MG63 (cell line): ENCODE measurements at places on chromosomes 7 and 10. TPM values are rescaled to one million over a fixed set of nuclear protein-coding genes. Genes with fewer than 3 reads are reported as not detected.

VGF gene
- 0.63 TPM in 1 of 2 replicates, not detected in the other for total RNA-seq

IFIT1B gene
- total RNA-seq: not detected in 2 replicates

NCF1 gene
- not detected in 2 replicates for total RNA-seq

IQUB gene
- not detected in 2 replicates for total RNA-seq

DHTKD1 gene
- 6.5 and 15.5 TPM in 2 replicates for total RNA-seq

HKDC1 gene
- total RNA-seq: 0.20 TPM in 1 of 2 replicates, not detected in the other
